ENCODE measurements at places on chromosomes 6 and 20.

DNA sequence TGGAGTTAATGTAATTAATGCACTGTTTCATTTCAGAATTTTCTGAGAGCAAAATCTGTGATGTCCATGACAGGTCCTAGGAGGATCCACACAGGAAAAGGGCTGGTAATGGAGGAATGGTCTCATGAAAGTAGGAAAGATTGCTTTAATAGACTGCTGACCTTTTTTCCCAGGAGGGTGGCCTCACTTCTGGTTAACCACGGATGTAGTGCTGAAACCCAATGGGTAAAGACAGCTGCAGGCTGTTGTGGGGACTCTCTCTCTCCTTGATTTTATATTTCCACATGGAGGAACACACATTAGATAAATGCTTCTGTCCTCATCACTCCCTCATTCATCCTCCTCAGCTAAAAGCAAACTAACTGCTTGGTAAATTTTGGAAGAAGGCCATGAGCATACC, 23.6 kb upstream of the RIPOR2 start:
- no peak for DNase-seq

- DNase-seq, result peak; percentile 16
Observed at GRCh38 chr6:90204327-90205056, 92.2 kb downstream of the BACH2 start.

GRCh38 chr20:53711333-53712211, 117.9 kb upstream of the ZNF217 start:
- DNase-seq, result no peak

- DNase-seq, result no peak
Observed at GRCh38 chr20:40812415-40812925, 123.4 kb upstream of the MAFB start.

DNA sequence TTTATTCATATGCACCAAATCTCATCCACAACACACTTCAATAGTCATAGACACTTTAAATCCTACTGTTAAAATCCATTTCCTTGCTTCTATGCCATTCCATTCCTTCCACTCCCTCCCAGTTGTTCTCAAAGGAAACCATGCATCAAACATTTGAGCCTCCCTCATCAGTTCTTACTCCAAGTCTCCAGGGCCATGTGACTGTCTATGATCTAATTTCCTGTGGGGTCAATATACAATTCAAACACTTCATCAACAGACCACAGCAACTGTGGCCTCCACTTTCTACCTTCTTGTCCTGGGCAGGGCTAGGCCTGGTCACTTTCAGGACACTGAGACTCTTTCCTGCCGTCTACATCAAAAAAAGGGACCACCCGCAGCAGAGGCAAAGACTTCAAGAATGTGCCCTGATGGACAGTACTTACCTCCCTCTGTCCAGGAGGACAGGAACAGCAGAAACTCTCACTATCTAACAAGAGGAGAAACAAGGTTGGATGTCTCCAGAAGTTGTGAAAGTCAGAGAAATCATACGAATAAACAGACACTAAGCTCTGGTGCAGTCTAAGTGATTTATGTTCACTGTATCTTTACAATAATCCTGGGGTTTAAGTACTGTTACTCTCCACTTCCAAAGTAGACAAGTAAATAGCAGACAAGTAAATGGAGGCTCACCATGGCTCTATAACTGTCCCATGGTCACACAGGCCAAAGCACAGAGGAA, 160.2 kb downstream of the QRSL1 start:
- DNase-seq, result no peak

DNA sequence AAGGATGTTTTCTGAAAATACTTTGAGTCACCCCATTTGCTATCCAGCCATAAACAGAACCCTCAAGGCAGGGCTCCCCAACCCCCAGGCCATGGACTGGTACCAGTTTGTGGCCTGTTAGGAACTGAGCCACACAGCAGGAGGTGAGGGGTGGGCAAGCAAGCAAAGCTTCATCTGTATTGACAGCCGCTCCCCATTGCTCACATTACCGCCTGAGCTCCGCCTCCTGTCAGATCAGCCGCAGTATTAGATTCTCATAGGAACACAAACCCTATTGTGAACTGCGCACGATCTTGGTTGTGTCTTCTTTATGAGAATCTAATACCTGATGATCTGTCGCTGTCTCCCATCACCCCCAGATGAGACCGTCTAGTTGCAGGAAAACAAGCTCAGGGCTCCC, 543.8 kb downstream of the CBLN4 start:
- DNase-seq, result no peak

DNA sequence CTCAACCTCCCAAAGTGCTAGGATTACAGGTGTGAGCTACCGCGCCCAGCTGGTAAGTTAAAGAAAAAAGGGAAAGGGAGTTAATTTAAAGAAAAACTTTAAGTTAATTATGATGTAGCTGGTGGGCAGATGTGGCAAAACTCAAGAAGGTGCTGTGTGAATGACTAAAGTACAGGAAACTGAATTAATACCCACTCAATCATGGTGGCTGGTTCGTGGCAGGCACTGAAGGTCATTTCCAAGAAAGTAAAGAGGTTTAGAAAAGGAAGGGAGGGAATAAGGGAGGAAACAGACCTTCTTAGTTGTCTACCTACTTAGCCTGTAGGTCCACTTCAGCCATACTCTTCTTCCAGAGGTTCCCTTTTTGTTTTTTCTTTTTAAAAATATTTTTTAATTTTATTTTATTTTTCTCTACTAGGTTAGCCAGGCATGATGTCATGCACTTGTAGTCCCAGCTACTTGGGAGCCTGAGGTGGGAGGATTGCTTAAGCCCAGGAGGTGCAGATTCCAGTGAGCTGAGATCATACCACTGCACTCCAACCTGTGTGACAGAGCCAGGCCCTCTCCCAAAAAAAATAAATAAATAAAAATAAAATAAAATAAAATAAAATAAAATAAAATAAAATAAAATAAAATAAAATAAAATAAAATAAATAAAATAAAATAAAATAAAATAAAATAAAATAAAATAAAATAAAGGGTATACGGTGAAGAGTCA, 11.9 kb upstream of the TGM3 start:
- DNase-seq, result no peak

DNA sequence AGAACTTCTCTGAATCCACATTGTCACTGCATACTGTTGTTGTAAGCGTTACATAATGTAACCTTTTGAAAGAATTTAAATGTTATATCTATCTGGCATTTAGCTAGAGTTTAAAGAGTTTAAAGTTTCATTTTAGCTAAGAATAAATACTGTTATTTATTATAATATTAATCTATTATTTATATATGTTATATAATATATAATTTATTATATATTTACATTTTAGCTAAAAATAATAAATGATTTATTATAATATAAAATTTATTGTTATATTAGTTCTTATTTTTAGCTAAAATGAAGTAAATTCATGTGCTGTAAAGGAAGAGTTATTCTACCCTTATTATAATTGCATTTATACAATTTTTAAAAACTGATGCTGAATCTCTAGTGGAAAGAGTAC, 255.4 kb upstream of the QKI start:
- no peak for DNase-seq

DNA sequence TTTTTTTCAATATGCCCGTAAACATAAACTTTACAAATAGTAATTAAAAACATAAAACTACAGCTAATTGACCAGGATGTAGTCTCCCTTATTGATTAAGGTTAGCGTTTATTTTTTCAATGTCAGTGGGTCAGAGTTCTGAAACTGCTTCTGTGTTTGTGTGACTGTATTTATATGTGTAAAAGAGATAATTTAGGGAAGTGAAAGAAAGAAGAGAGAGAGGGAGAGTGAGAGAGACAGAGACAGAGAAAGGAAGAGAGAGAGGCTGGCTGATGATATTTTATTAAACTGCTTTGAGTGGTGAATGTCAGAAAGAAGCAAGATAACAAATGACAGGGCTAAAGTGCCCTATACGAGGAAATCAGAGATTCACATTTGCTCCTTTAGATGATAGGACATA, 266.1 kb upstream of the PTCHD4 start:
- DNase-seq, result no peak

DNA sequence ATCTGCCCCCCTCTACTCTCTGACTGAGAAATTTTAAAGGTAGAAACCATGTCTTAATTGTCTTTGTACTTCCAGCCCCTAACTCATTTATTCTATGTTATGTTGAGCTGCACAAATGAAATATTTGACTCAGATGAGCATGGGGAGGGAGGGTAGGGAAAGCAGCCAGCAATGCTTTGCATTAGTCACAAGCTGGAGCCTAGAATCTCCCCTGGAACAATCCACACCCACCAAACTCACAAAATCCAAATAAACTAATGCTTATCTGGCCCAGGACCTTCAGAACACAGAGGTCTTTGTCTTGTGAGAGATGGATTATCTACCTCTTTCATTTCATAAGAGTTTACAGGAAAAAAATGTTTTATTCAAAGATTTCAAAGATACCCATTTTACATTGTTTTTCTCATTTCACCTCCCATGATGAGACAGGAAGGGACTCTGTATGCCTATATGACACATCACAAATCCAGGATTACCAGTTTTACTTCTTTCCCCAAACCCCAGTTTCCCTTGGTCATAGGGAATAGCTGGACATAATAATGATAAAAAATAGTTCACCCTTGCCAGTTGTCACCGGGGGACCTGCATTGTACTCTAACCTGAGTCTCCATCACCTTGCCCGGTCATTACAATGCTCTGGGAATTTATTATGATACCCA, 466.9 kb downstream of the KIF16B start:
- DNase-seq, result no peak

DNA sequence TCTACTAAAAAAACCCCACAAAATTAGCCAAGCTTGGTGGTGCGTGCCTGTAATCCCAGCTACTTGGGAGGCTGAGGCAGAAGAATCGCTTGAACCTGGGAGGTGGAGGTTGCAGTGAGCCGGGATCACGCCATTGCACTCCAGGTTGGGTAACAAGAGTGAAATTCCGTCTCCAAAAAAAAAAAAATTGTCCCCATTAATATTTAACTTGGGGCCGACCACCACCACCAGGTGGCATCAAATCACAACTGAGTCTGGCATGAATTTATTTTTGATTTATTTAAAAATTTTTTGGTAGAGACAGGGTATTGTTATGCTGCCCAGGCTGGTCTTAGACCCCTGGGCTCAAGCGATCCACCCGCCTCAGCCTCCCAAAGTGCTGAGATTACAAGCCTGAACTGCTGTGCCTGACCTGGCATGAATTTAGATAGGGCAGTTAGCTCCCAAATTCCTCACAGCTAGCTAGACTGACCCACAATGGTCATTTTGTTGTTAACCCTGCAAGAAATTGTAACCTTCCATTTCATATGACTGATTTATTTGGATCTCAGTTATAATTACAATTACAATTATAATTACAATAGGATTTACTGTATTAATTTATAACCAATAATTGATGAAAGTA, 17.1 kb upstream of the BEND3 start:
- DNase-seq, result peak; percentile 52

- DNase-seq, result no peak
Observed at GRCh38 chr20:20953738-20954618, 152.2 kb downstream of the LINC00237 start.

Measured in fibroblast of the aortic adventitia (primary cell).